ENCODE measurements at places on chromosomes 4 and X. TPM values are rescaled to one million over a fixed set of nuclear protein-coding genes. Genes with fewer than 3 reads are reported as not detected.

DNA sequence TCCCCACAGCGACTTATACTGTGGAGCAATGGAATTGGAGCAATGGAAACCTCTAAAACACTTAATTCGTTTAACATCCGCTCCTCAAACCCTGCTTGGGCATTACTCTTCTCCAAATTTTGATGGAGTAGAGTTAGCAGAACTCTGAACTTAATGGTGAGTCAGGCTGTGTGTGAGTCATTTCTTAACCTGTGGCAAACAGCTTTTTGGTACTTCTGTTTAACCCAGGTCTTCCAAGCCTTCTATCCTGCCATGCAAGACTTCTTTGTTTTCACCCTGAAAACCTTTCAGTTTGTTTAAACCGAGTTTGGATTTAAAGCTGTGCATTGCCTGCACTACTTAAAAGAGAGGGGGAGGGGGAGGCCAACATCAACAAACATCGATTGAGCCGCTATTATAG lies 3.6 kb upstream of the AMOT start:
- no peak for DNase-seq

DNA sequence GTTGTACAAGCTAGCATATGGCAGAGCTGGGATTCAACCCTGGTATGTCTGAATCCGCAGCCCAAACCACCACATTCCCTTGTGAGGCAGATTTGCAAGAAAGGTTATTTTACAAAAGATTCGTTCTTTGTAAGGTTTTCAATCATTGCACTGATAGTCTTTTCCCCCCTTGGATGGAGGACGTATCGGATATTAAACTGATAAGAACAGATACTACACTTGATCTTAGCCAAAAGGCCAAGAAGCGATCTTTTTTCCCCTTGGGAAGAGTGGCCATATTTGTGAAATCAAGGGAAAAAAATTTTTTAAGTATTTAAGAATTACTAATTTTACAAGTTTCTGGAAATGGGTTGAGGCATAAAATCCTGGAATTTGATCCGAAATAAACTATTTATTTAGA lies 34.4 kb upstream of the MSMO1 start:
- DNase-seq = no peak

The ZXDA gene
- polyA plus RNA-seq = 3.2 TPM

The EDA gene
- 8.4 TPM for polyA plus RNA-seq

The AP1AR gene
- 9.1 TPM for polyA plus RNA-seq
